ENCODE measurements at places on chromosomes 5 and 9.
A peak's percentile ranks its signal among the peaks of the same experiment; 100 is the strongest.

GRCh38 chr5:14182761-14183160 is 39.6 kb downstream of the TRIO start:
- no peak for DNase-seq

- no peak for DNase-seq
Observed at GRCh38 chr9:16954040-16954439, 83.6 kb upstream of the BNC2 start.

DNA sequence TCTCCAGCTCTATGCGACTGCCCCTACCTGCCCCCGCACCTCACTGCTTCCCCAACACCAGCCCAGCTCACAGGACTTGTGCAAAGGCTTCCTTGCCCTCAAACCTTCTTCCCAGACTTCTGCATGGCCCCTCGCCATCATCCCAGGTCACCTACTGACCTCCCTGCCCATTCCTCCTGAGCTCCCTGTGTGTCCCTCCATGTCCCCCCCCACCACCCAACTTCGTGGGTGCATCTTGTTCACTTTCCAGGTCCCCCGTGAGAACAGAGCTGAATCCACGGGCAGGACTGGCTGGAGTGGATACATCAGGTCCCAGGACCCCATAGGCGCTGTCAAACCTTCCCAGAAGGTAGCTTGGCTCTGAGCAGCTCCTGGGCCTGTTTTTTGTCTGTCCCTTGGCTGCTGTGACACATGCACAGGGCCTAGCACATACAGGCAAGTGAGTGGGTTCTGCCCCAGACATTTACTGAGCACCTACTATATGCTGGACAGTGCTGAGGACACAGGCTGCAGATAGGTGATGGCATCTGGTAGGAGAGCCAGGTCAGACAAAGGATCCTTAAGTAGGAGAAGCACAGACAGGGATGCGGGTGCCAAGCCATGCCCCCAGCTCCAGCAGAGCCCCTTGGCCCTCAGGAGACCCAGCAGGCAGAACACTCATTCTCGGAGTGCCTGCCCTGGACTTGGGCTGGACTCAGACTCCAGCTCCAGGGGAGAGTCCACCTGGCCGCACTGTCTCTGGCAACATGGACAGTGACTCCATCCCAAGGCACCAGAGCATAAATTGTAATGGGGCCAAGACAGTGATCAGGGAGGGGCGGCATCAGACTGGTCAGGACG is 15.0 kb downstream of the NINJ1 start:
- no peak for DNase-seq

GRCh38 chr9:88258601-88259000 is 120.3 kb upstream of the SPATA31C2 start:
- DNase-seq, result no peak

- DNase-seq, result peak; percentile 43
Observed at GRCh38 chr5:79806741-79807140, 117.1 kb downstream of the CMYA5 start.

- DNase-seq, result no peak
Observed at GRCh38 chr5:18576586-18576985, 942.3 kb downstream of the TAF11L14 start.

Measured in hypothalamus (tissue), 51 donors.